ENCODE measurements at places on chromosomes 3 and 15.

GRCh38 chr3:63064209-63064755 is 189.1 kb upstream of the CADPS start:
- no peak for DNase-seq

DNA sequence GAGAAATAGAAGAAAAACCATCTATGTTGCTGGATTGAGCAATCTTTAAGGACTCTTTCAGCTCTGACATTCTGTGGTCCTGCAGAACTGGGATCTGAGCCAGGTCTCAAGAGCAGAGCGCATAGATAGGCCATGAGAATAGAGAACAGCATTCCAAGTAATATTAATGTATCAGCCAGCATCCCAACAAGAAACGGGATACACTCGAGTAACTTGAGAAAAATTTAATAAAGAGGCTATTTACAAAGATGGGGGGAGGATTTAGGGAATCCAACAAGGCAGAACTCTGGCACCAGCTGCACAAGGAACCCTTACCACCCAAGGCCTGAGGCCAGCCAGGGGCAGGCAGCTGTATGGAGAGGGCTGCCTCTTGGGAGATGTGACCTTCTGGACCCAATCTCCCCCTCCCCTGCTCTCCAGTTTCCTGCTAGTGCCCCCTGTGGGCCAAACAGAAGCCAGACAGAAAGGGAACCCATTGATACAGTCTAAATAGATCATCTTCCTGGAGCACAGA is 8.2 kb downstream of the TMOD2 start:
- DNase-seq, result peak; percentile 72

GRCh38 chr3:71316066-71316777 is 267.3 kb downstream of the FOXP1 start:
- no peak for DNase-seq

DNA sequence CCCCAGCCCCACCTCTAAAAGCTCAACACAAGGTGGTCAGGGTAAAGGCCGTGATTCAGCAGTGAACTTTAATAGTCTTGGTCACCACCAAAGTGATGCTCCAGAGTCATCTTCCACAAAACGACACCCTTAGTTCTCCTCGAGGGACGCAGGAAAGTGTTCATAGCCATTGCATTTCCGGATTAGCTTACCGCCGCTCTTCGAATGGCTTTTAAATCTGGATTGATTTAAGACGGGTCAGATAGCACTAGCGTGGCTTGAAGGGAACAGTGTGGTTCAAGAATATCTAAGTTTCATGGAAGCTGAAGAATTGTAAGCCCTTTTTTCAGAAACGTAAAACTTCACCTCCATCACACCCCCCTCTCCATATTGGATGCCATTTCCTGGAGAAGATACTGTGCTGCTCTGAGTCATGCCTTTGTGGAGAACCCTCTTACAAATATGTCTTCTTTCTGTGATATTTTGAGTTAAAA is 829 bp downstream of the RNF7 start:
- peak; percentile 49 for DNase-seq

DNA sequence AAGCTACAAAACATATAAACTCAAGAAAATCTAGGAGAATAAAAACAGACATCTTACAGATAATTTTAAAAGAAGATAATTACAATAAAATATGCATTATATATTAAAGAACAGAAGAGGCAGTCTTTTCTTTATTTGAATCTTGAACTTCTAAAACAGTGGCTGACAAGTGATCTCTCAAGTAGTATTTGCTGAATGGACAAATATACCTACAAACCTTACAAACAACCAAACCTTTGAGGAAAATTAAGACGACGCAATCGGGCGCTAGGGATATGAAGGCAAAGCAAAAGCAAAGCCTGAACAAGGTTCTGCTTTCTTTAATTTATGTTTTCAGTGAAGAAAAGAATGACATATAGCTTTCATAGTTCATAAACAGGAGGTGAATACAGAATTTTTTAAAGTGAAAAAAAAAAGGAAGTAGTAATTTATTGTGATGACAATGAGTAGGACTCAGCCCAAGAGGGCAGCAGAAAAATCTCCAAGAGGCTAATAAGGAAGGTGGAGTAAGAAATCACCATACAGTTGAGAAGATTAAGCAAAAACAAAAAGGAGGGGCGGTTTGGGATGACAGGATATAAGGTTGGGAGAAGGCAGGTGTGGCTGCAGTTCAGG is 347.8 kb downstream of the TBC1D5 start:
- no peak for DNase-seq

DNA sequence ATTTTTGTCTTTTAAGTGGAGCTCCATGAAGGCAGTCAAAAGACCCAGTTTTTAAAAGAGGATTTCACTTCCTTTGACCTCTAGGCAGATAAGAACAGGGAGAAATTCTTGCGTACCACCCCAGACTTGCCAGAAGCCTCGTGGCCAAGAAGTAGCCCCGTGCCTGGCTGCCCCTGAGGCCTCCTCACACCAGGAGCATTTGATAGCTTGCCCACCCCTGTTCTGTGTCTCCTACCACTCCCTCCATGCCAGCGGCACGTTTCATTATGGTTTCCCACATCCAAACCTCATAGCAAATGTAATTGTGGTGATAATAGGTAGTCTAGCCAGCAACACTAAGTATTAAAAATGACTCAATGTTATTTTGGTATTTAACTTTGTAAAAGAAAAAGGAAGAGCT is 107.7 kb downstream of the GHSR start:
- DNase-seq, result no peak

DNA sequence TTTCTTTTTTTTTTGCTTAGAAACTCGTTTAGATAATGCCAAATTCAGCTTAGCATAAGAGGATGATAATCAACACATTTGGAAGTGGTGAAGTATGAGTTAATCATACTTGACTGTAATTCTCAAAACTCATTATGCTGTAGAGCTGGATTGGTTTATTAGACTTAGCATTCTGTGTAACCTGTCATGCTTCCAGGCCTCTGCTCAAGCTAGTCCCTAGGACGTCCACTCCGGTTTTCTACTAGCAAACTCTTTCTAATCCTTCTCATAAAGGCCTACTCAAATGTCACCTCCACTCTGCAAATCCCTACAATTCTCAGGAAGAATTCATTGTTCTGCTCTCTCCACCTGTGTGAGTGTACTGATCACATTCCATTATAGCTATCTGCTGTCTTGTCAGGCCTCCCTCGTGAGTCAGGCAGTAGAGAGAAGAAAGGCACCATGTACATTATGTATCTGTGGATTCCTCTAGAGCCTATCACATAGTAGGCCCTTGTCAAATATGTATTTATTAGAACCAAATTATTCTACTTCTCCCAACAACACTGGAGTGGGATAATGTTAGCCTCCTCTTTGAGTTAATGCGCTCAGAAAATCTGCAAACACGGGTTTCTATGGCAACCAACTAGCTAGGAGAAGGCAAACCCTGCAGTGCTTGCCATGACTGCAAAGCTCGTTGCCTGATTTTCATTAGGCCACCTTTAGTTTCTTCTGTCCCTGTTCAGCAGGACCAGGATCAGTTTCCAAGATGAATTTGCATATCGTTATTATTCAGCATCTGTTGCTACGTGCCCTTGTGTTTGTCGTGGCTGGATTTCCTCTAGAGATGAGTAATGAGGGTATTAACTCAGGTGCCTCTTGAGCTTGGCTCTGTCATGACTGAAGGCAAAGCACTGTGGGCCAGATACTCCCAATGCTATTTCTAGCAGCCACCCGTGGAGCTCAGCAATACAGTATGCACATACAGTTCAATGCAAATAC is 30.7 kb downstream of the ATP13A5 start:
- no peak for DNase-seq

- DNase-seq, result no peak
Observed at GRCh38 chr3:10529809-10530208, 24.4 kb upstream of the ATP2B2 start.

GRCh38 chr3:52090131-52090932 is 34.0 kb upstream of the DUSP7 start:
- peak; percentile 83 for DNase-seq

- no peak for DNase-seq
Observed at GRCh38 chr3:182967218-182968204, 12.8 kb downstream of the DCUN1D1 start.

- peak; percentile 47 for DNase-seq
Observed at GRCh38 chr3:185420762-185421161, 57.8 kb downstream of the MAP3K13 start.

DNA sequence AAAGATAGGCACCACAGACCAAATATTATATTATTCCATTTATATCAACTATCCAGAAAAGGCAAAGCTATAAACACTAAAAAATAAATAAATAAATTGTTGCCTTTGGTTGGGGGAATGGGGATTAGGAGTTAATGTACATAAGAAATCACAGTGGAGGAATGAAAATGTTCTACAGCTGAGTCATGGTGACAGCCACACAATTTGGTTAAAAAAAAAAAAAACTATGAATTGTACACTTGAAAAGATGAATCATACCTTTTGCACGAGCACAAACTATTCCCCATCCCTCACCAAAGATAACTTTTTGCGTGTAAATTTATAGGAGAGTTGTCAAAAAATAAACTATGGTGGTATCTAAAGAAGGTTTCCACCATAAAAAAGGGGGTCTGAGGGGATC is 103.2 kb downstream of the TBC1D5 start:
- peak; percentile 41 for DNase-seq

DNA sequence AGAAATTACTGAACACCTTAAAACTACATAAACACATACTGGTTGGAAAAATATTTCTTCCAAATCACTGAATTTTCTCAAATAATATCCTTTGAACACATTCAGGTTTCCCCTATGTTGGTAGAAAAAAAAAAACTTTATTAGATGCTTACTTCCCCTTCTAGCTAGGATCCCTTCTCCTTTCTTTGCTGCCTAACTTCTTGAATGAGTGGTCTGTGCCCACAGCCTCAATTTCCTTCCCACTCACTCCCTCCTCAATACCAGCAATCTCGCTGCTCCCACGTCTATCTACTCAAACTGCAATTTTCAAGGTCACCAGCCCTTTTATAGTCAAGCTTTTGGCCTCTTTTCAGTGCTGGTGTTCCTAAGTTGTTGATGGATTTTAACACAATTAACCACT is 8.3 kb downstream of the CD200R1 start:
- no peak for DNase-seq

- no peak for DNase-seq
Observed at GRCh38 chr3:43343185-43343584, 56.8 kb downstream of the SNRK start.

DNA sequence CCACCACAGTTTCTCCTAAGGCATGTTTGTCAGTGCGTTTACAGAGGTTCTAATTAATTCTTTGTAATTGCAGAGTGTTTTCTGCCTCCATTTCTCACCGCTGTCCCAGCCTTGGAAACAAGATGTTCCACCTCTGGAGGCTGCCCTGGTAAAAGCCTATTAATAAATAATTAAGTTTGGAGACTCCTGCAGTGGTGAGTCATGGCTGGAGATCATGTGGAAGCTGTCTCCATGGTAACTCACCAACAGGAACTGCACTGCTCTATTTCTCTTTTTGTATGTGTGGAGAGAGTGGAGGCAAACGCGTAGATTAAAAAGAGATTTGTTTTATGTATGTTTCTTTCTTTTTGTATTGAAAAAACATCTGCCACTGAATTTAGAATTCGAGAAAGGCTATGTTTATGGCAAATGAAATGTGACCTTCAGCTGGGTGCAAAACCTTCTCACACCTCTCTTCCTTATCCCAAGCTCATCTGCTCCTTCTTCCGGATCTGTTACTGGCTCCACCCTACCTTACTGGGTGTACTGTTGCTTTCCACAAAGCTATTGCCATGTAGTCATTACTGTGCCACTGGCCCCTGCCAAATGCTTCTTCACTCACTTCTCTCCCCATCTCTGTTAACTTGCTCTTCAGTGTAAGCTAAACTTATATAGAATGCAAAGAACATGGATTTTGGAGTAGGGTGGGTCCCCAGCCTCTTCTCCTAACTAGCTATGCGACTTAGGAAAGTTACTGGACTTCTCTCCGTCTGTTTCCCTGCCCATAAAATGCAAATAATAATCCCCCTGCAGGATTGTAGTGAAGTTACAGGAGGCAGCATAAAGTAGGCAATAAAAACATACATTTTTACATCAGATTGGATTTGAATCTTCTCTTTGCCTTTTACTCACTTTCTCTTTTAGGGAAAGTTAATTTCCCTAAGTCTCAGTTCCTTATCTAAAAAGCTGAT is 778.5 kb downstream of the NTRK3 start:
- peak; percentile 59 for DNase-seq

DNA sequence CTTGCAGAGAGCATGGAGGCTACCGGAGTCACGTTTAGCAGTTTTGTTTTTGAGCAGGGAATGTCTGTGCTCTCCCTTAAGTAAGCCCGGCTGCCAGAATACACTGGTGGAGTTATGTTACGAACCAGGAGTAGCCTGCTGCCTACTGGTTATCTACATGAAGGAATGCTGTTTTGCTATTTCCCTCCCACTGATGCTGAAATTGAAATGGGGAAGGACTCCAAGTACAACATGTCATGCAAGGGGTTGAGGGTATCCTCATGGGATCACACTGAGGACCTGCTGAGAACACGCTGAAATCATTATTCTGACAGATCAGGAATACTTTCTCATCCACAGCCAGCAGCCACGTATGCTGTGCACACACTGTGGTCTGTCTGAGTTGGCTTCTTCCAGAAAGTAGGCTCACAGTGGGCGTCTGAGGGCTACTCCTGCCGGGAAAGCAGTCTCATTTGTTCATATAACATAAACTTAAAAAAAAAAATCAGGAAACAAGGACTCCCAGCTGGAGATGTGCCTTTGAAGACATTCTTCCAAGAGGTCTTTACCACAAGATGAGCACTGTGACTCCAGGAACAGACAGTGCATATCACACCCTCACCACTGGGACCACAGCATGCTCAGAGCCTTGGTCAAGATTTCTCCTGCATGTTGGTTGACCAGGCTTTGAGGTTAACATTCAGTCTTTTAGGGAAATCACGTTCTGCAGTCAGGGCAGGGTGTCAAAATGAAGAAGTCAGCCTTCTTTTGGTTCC is 300.4 kb upstream of the RASGRP1 start:
- peak; percentile 25 for DNase-seq

DNA sequence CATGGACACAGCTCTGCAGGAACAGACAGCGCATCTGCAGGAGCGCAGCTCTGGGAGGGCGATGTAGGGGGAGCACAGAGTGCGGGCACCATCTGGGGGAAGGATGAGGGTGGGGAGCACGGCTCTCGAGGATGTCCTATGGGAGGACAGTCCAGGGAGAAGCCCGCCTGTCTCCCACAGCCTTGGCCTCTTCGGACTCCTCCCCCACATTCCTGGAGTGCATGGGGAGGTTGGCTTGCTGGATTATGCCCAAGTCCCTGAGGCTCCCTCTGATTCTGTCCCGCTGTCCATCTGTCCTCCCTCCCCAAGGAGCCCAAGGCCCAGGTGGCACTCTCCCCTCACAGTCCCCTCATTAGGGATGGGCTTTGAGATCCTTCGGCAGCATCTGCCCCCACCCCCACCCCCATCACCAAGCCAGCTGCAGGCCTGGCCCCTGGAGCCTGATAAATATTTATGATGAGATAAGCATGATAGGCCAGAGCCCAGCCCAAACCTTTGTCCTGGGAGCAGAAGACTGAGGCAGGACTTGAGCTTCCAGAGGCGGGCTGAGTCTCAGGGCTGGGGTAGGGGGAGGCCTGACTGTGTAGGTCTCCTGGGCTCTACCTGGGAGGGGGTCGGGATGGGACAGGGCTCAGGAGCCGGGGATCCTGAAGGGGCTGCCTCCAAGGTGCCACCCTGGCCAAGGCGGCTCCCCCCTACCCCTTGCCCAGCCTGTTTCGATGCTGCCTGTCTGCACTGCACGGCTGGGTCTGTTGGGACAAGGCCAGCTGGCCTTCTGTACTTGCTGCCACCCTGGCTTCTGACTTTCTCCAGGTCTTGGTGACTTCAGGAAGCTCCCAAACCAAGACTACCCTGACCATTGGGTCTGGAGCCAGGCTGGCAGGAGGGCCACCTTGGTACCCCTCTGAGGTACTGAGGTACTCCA is 28.6 kb upstream of the SEMA3F start:
- DNase-seq, result peak; percentile 36

- no peak for DNase-seq
Observed at GRCh38 chr3:139705631-139706030, 27.9 kb upstream of the NMNAT3 start.

GRCh38 chr15:68776477-68777270 is 44.0 kb downstream of the ANP32A start:
- no peak for DNase-seq

All from Daoy (cell line).